Myometrial cell (primary cell): ENCODE measurements at places on chromosomes 1 and 21. TPM values are rescaled to one million over a fixed set of nuclear protein-coding genes. Genes with fewer than 3 reads are reported as not detected.

Gene HCN3
- under 0.01 and 1.2 TPM in 2 replicates for total RNA-seq

Gene NCDN
- 27.1 and 33.2 TPM in 2 replicates for total RNA-seq

Gene TMEM269
- total RNA-seq = under 0.01 TPM in 1 of 2 replicates, not detected in the other

Gene CAP1
- total RNA-seq = 617 and 660 TPM in 2 replicates

Gene COL6A1
- 1,046 and 1,090 TPM in 2 replicates for total RNA-seq

Gene SYCP1
- total RNA-seq = not detected in 2 replicates

Gene PGM1
- total RNA-seq = 103 and 108 TPM in 2 replicates

Gene PTPRF
- total RNA-seq = 20.2 and 32.4 TPM in 2 replicates

Gene PYHIN1
- not detected in 2 replicates for total RNA-seq

Gene PCAT6
- 0.86 and 1.9 TPM in 2 replicates for total RNA-seq

Gene DHRS3
- 82.8 and 86.8 TPM in 2 replicates for total RNA-seq

Gene FCER1A
- total RNA-seq = not detected in 2 replicates

Gene RGS5
- 1.4 and 4.4 TPM in 2 replicates for total RNA-seq
